ENCODE measurements at places on chromosomes 2 and 18.

DNA sequence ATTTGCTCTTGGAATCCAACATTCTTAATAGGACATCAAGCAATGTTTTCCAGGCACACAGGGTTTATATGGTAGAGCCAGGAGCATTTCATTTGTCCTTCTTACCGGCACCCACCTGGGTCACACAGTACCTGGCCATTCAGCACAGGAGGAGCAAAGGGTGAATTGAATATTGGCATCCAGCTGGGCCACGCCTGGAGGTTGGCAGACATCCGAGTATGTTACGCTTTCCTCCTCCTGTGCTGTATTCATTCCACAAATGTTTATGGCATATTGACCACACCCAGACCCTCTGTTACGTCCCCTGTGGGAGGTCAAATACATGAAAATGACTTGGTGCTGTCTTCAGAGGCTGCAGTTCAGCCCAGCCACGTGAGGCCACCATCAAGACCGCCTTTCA, 206.2 kb downstream of the RTP5 start:
- DNase-seq = no peak

DNA sequence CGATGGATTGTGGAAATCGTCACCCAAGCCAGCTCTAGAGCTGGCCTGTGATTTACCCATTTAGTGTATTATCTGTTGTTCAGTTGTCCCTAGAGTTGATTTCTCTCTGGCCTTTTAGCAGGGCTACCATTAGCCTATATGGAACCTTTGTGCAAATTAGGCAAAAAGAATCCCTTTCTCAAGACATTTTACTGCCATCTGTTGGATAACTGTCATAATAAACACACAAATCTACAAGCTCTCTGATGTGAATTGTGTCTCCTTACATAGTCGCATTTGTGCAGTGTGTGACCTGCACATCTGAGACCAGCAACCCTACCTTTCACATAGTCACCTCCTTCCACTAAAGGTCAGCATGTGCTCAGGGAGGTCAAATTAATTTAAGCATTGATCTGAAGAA, 34.0 kb downstream of the LOXHD1 start:
- DNase-seq = peak; percentile 26

DNA sequence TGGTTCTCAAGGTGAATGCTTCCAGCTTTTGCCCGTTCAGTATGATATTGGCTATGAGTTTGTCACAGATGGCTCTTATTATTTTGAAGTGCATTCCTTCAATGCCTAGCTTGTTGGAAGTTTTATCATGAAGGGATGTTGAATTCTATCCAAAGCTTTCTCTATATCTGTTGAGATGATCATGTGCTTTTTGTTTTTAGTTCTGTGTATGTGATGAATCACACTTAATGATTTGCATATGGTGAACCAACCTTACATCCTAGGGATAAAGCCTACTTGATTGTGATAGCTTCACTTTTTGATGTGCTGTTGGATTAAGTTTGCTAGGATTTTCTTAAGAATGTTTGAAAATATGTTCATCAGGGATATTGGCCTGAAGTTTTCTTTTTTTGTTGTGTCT, 112.1 kb downstream of the MBD2 start:
- DNase-seq = no peak

DNA sequence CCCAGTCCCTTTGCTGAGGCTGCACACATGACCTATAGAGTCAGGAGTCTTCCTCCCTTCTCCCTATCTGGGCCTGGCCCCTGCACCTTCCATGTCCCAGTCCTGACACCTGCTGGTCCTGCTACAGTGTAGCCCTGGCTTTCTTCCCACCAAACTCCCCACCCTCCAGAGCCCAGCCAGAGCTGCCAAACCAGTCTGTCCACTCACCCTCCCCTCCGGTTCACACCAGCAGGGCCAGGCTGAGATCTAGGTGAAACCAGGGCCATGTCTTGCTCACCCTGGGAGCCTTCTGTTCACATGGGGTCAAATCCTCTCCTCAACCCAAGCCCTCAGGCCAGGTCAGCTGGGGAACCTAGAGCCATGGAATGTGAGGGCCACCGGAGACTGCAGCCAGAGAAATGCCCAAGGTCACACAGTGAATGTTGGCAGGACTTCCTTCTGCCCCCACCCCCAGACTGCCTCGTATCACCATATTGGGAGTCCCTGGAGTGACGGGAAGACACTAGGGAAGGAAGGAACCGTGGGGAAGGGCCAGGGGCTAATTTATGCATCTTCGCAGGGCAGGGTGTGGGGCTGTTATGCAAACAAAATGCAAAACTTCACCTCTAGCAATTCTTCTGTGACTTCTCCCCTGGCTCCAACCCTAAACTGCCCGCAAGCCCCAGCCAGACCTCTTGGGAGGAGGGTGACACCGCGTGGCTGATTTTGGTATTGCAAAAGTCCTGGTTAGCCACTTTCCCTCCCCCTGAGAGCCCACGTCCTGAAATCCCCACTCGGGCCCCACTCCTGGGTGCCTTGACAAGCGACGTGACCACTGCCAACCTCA, 14.6 kb downstream of the TNS1 start:
- peak; percentile 74 for DNase-seq

GRCh38 chr18:29123706-29124530, 947.0 kb upstream of the CDH2 start:
- no peak for DNase-seq

- DNase-seq = peak; percentile 32
Observed at GRCh38 chr2:21422050-21422449, 298.3 kb downstream of the TDRD15 start.

DNA sequence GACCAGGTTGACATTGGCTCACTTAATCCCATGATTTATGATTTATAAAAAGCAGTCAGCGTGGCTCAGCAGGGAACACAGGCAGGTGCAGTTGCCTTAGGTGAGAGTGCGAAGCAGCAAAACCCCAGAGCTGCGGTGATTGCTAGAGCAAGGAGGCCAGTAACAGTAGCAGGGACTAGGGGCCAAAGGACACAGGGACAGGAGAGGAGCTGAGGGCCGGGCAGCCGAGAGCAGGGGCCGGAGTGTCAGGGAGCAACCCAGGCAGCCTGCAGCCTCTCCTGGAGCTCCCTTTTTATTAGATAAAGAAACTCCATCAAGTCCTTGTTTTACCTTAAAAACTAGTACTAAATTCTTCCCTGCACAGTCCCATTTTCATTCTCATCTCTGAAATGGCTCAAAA, 4.3 kb downstream of the MC2R start:
- DNase-seq = no peak

DNA sequence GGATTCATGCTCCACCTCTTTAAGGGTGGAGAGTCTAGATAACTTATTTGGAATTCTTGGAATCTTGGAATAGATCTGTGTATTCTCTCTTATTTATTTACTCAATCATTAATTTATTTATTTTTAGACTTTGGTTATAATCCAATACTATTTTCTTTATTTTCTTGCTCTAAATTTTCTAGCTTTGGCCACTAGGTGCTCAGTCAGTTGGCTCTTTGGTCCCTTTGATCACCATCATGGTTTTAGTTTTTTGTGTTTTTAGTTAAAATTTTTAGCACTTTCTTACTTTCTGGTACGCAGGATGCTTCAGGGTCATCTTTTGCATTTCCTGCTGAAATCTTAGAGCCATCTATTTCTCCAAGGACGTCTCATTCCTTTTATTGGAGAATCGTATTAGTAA, 5.2 kb upstream of the PLEK start:
- DNase-seq = no peak

DNA sequence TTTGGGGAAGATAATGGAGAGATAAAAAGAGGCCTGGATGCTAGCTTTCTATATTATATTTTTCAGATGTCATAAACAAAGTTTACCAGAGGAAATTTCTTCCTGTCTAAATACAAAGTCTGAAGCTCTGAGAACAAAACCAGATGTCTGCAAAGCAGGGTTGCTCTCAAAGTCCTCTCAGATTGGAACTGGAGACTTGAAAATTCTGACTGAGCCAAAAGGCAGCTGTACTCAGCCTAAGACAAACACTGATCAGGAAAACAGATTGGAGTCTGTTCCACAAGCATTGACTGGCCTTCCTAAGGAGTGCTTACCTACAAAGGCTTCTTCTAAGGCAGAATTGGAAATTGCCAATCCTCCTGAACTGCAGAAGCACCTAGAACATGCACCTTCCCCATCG, 25.1 kb downstream of the KDM3A start:
- no peak for DNase-seq

DNA sequence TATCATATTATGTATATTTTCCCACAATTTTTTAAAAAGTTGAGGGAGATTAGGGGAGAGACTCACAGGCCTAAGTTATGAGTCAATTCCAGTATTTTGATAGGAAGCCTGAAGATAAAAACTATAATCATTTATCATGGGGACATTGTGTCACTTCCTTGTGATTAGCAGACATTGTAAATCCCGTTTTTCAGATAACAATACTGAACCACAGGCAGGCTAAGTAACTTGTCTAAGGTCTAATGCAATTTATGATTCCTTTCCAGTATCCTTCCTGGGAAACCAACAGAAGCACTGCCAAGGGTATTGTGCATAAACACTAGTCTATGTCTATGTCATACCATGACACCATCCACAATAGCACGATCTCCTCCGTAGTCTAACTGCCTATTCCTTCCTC, 235.2 kb upstream of the PIK3C3 start:
- no peak for DNase-seq

- DNase-seq = no peak
Observed at GRCh38 chr2:186946896-186947467, 98.0 kb upstream of the ZSWIM2 start.

DNA sequence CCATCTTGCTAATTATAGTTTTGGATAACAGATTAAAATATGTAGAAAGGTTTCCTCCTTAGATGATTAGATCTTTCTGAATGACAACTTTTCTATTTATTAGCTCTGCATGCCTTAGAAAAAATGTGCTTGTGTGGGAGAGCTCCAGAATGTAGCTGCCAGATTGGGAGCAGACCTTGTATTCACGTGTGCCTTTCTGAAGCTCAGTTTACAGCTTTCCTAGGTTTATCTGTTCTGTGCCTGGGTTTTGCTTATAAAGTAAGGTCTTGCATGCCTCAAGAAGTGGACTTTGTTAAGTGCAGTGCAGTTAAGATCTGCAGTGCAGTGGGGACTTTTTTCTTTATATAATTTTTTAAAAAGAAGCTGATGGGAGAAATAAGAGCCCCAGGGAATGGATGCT, 179.0 kb downstream of the DCC start:
- no peak for DNase-seq

DNA sequence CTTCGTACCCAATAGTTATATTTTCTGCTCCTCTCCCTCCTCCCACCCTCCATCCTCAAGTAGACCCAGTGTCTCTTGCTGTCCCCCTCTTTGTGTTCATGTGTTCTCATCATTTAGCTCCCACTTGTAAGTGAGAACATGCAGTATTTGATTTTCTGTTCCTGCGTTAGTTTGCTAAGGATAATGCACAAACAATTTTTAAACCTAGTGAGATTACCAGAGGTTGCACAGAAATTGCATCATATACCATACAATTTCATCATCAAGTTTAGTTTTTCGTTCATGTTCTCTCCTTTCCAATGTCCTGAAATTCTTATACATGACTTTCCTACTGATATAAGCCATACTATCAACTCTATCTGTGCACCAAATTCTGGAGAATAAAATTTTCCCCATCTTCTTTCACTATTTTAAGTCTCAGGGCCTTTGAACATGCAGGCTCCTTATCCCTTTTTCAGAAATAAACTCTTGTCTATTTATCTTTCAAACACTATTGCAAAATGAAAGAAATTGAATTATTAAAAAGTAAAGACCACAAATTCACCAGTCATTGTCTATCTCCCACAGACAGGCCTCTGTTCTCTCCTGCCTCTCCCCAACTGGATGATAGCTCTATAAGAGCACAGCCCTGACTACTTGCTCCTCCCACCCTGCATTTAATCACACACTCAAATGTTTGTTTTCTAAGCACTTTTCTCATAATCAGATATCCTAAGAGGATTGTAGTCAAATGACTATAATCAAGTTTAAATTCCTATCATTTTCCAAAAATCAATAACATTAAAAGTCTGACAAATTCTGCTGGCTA, 27.2 kb upstream of the B4GALT6 start:
- DNase-seq = peak; percentile 87

DNA sequence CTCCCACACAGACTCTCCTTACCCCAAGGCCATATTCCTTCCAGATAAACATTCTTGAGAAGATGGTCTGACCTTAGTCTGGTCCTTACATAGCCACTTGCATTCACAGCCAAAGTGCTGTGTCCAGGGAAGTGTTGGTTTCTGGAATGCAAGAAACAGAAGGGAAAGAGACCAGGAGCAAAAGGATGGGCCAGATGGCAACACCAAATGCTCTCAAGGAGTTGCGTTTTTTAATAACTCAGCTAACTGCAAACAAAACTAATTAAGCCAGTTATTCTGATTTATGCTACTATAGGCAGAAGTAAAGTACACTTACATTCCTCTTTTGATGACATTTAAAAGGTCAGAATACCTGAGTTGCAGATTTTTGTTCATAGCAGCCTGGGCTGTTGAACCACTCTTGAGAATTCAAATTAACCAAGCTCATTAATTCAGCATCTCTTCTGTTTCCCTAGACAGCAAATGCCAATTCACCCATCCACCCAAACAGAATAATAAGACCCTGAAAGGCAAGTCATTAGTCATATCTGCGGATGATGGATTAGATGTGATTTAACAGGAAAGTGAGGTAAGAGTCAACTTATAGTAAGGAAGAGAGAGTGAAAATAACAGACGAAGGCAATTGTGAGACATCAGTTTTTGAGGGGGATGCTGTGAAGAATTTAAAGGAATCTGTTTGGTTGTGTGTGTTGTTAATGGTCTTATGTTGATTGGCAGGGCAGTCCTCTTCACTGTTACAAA, 18.8 kb downstream of the CCDC85A start:
- DNase-seq = no peak

DNA sequence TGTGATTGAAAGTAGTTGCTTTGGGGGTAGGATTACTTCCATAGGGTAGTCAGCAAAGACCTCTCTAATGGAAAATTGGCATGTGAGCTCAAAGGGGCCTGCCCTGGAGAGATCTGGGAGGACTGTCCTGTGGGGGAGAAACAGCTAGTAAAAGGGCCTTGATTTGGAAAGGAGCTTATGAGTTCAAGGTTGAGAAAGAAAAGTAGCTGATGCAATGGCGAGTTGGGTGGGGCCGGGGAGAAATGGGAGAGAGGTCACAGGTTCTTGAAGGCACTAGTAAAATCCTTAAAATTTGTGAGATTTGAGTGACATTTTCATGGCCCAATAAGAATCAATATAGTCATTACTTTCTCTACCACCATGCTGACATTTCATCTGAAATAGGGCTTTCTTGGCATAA, 82.0 kb upstream of the CCDC195 start:
- no peak for DNase-seq

DNA sequence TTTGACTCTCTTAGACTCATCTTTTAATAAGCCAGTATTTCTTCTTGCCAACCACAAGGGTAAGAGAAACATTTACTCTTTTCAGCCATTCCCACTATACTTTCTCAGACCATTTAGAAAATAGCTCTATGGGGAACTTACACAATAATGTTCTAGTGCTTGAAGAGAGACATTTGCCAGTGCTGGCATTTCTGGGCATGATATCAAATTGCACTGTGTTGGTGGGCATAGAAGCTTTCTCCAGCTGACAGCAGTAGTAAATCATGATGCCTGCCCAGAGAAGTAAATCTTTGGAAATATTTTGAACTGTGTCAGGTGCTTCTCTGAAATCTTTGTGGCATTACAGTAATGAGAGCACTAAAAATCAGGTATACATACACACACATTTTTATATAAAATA, 346.6 kb downstream of the CBLN2 start:
- DNase-seq = no peak
